Melanocyte of skin (primary cell): ENCODE measurements at places on chromosomes 16 and 17. TPM values are rescaled to one million over a fixed set of nuclear protein-coding genes. Genes with fewer than 3 reads are reported as not detected.

Gene ACSM2A
- not detected in 2 replicates for total RNA-seq

Gene OTOP2
- not detected in 2 replicates for total RNA-seq

Gene SAT2
- 22.4 and 36.3 TPM in 2 replicates for total RNA-seq

Gene JMJD6
- 10.3 and 13.4 TPM in 2 replicates for total RNA-seq

Gene NUPR1
- total RNA-seq = 2.8 and 5.8 TPM in 2 replicates

Gene ADAMTS18
- not detected in 2 replicates for total RNA-seq

Gene TNFAIP1
- 30.1 and 38.3 TPM in 2 replicates for total RNA-seq

Gene KIF1C
- 29.6 and 31.5 TPM in 2 replicates for total RNA-seq

Gene EVPLL
- total RNA-seq = not detected in 2 replicates

Gene SEPTIN12
- not detected in 2 replicates for total RNA-seq

Gene RETREG3
- total RNA-seq = 91.9 and 97.0 TPM in 2 replicates

Gene SMIM22
- total RNA-seq = not detected in 2 replicates

Gene TMC8
- 0.34 and 5.5 TPM in 2 replicates for total RNA-seq

Gene PIGW
- 12.0 and 14.8 TPM in 2 replicates for total RNA-seq

Gene RBFOX1
- not detected in 2 replicates for total RNA-seq

Gene ZNF594
- total RNA-seq = 14.2 and 14.3 TPM in 2 replicates

Gene GPR142
- not detected in 2 replicates for total RNA-seq

Gene SRR
- 24.1 and 26.9 TPM in 2 replicates for total RNA-seq

Gene MEOX1
- not detected in 2 replicates for total RNA-seq

Gene CCL1
- not detected in 2 replicates for total RNA-seq

Gene KRT24
- not detected in 2 replicates for total RNA-seq

Gene PRAC2
- total RNA-seq = not detected in 2 replicates

Gene KANSL1
- 45.1 and 118 TPM in 2 replicates for total RNA-seq

Gene PLXDC1
- 0.34 and 0.73 TPM in 2 replicates for total RNA-seq

Gene CCL2
- total RNA-seq = 1.2 and 7.0 TPM in 2 replicates

Gene SGCA
- not detected in 2 replicates for total RNA-seq

Gene RNF222
- total RNA-seq = not detected in 2 replicates

Gene CEMP1
- total RNA-seq = not detected in 2 replicates

Gene ACD
- 17.9 and 18.9 TPM in 2 replicates for total RNA-seq

Gene SLFN5
- 61.9 and 77.1 TPM in 2 replicates for total RNA-seq
